Stimulated activated naive CD4-positive, alpha-beta T cell treated with Interleukin-2 at 50 U/mL for 16 hours (primary cell): ENCODE measurements at places on chromosomes 2 and 18.

- no peak for DNase-seq
Measured at GRCh38 chr2:16816522-16816921, 150.9 kb upstream of the CYRIA start.

GRCh38 chr18:7174344-7175095, 56.4 kb upstream of the LRRC30 start:
- no peak for DNase-seq

GRCh38 chr2:206740800-206741199, 22.6 kb upstream of the DYTN start:
- no peak for DNase-seq

DNA sequence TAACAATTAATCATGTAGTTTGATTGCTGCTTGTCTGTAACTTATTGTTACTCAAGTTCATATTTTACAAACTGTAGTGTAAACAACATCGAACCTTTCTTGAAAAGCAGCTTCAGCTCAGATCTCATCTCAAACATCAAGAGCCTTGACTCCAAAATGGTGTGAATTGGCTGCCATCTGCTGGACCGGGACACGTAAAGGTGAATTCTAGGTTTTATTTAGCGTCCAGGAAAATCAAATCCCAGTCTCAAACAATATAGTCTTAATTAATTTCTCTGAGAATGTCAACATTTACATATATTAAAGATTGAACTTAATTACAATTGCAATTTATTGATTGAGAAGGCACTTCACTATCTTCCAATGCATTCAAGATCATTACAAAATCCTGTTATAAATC, 453.0 kb downstream of the GALR1 start:
- DNase-seq: no peak

DNA sequence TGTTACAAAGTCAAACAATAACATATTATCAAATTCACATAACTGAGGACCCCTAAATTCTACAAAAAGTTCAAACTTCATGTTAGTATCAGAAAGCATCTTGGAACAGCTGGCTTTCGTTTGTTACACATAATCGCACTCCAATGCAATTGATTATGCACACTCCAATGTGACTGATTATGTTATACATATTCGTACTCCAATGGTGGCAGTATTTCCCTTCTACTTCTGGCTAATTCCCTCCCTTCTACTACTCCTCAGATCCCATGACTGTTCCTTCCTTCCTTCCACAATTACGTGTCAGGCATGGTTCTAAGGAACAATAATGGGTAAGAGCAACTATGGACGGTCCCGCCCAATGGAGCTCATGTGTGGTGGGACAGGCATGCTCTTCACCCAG, 137.1 kb upstream of the CCDC150 start:
- no peak for DNase-seq

DNA sequence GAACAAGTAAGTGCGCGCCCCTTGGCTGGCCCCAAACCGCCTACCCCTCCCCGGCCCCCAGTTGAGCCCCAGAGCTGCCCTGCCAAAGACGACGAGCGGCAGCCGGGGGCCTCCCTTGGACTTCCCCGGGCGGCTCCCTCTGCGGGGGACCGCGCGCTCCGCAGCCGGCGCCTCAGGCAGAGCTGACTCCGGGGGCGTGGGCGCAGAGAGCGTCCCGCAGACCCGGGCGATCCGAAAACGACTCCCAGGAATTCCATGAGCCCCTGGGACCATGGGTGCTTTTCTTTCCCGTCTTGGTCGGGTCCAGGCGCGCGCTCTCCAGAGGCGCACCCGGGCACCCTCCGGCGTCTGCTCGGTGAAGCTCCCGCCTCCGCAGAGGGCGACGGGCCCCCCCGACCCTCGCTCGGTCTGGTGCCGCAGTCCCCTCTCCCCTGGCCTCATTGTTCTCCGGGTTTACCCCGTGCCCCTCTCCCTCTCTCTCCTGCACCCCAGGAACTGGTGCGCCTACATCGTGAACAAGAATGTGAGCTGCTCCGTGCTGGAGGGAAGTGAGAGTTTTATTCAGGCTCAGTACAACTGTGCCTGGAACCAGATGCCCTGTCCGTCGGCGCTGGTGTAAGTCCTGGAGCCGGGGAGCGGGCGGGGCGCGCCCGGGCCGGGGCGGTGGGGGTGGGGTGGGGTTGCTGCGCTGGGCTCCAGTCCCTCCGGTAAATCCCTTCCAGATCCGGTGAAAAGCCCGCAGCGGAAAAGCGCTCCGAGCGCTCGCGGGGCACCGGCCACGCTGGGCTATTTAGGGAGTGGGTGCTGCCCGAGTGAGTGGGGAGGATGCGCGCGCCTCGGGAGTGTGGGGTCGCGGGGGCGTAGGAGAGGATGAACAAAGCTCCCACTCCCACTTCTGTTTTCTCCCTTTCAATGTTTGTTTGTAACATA, 776 bp downstream of the EMILIN2 start:
- no peak for DNase-seq

- no peak for DNase-seq
Measured at GRCh38 chr2:11807156-11808015, 61.0 kb downstream of the LPIN1 start.

GRCh38 chr2:141555876-141556470, 574.8 kb downstream of the LRP1B start:
- no peak for DNase-seq

DNA sequence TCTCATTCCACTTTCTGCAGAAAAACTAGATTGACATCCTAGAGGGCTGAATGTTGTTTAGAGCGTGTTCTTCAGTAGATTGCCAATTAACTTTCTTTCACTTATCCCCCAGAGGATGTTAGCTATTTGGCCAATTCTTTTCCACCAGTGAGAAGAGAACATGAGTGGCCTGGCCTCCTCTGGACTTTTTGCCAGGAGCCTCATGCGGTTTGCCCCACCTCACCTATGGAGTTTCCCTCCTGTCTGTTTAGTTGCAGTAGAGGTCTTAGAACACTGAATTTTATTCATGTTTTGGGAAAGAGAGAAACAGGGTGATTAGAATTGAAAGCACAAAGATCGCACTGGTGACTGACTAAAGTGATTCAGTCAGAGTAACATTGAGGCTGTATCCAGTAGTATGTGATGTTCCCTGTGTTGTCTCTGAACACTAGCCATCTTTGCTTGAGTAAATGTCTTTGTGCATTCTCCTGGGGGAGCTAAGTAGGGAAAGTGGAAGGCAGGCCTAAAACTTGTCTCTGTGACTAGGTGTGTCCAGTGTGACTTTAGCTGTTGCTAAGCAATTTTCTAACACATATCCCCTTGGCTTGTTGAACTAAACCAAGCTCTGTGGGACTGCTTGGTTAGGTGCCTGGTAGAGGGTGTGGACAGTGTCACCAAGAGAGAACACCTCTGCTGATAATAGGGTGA, 34.0 kb downstream of the UGP2 start:
- DNase-seq: no peak

DNA sequence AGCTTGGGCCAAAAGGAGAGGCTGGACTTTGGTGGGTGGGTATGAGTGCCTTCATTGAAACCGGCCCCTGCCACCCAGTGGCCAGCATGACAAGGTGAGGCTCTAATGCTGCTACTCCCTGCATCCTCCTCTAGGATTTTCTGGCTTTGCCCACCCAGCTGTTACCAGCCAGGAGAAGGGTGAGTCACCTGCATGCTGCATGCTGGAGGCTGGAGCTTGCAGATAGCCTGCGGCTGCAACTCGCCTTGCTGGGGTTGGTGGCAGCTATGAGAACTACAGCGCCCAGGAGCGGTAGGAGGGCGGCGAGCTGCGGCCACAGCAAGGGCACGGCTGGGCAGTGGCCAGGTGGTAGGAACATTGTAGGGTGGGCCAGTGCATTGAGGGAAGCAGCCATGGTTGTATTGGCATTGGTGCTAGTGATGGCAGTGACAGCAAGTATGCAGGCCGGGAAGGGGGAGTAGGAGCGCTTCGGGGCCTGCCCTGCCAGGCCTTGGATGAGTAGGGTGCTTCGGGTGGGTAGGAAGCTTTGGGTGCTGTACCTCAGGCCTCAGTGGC, 75.4 kb upstream of the SLC35G4 start:
- DNase-seq: no peak
